ENCODE measurements at places on chromosomes 12 and 14.

DNA sequence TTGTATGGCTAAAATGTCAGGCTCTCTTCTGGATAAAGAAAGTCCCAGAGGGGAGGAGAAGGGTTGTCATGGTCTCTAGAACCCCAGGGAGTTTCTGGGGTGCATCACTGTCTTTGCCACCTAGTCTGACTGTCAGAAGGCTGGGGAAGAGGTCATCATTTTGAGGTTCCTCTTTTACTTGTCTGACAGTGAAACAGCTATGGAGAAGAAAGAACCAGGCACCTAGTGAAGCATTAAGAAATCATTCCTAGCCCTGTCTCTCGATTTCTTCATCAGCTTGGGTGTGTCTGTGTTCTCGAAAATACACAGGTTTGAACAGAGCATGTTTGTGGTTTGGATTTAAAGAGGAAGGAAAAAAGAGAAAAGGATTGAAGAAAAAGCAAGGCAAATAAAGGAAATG is 158.7 kb upstream of the LRIG3 start:
- peak; percentile 4 for DNase-seq

- DNase-seq = peak; percentile 86
These were observed 117.1 kb downstream of the PRKCH start for GRCh38 chr14:61438497-61438859.

- no peak for DNase-seq
These were observed 68.8 kb downstream of the DRAM1 start for GRCh38 chr12:101946233-101946611.

DNA sequence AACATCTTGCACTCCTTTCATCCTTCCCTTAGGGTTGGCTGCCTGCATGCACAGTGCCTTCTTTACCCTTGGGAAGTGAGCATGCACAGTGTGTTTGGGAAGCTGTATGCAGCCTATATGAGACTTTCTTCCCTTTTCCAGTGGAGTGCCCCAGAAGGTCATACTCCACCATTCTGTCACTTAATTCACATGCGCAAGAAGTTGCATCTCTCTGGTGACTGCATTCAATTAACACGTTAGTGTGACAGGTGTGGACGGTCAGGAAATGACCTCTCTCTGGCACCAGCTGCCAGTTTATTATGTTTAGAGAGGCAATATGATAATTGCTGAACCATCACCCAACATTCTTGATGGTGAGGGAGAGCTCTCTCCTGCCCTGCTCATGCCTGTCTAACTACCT is 770.0 kb downstream of the FLRT2 start:
- DNase-seq = no peak

GRCh38 chr12:78096909-78097597 is 266.4 kb downstream of the NAV3 start:
- DNase-seq = no peak

DNA sequence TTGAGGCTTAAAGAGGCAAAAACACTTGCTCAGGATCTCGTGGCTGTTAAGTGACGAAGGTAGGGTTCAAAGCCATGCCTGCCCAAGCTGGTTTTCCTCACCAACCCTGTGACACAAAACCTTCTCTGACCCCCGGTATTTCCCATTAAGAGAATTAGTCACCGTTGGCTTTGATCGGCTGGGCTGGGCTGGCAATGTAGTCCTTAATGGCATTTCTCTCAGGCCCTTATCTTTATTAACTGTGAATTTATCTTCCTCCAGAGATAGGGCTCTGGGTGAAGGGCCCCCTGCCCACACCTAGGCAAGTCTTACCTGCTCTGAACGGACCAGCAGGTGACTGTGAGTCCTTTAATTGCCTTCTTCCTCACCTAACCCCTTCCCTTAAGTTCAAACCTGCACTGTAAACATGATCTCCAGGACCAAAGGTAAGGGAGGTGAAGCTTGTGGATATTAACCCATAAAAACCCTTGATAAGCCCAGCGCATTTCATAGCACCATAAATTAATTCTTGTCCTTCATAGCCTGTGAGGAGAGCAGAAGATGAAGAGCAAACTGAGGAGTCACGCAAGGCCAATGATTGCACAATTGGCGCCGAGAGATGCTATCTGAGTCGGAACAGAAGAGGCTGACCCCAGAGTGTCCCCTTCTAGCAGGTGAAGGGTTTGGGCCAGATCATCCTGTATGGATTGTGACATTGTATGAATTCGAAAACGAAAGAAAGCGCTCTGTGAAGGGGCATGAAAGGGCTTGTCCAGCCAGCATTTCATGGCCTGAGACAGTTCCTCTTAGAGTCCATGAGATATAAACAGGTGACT is 790.8 kb upstream of the TBX3 start:
- DNase-seq = no peak

- peak; percentile 69 for DNase-seq
These were observed 6.4 kb downstream of the SSH1 start for GRCh38 chr12:108850854-108851573.

All from inflammatory macrophage (primary cell).